ENCODE measurements at places on chromosomes 16 and 17.

DNA sequence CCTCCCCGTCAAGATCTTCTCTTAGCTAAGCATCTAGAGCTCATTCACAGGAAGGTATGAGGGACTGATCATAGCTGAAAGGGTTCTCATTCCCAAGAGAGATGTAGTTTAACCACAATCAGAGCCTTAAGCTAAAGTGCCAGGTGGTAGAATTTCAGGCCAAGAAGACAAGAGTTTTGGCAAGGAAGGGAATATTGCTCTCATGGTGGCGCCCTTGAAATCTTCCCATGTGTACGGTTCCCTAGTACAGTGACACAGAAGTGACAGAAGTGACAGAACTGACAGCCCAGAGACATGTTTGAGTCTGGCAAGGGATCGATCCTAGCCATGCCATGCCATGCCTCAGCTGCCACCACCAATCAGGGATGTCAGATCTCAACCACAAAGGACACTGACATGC is 2.5 kb downstream of the GRIN2C start:
- DNase-seq = no peak

DNA sequence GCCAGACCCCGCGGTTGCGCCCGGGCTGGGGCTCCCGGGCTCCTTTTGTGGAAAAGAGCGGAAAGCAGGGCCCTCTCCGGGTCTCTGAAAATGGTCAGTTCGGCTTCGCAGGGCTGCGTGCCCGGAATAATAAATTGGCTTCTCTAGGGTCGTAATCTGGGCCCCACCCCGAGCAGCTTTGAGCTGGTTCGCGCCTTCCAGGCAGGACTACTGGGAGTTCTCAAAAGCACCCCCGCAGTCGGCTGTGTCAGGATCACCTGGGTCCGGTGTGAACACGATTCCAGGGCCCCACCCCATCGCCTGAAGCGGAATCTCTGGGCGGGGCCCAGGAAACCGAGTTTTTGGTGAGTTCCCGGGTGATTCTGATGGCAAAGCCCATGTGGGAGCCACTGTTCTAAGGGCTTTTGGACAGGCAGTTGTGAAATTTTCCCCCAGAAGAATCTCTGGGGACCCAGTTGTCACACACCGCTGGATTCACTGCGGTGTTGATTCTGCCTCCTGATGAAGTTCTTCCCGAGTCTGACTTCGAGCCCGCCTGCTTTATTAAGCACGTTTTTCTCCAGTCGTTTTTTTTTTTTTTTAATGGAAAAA is 77.0 kb downstream of the MRC2 start:
- no peak for DNase-seq

DNA sequence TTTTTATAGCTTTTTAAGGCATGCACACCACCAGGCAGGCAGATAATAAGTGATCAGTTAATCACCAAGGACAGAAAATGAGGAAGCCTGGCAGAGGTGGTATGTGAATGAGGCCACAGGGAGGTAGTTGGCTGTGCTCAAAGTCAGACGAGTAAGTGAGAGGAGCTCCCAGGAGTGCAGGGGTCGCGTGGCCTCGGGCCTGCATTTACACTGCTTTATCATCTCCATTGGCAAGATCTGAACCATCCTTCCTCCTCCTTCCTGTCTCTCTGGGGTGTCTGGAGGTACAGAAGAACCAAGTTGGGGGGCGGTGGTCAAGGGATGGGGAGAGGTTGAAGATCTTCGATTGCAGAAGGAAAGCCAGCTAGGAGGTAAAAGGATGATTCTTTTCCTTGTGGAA is 320.1 kb downstream of the SOX9 start:
- no peak for DNase-seq

DNA sequence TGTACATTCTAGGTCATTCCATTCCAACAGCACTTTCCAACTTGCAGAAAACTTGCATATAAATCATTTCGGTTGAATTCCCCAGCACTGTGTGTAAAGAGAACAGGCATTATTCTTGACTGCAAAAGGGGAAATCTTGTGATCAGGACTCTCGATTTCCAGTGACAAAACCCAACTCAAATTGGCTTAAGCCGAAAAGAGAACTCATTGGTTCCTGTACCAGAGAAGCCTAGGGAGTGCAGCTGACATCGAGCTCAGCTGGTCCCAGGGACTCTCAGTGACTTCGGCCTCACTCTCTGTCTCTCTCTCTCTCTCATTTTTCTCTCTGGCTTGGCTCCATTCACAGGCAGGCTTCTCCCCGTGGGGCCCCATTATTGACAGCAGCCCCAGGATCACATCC is 30.7 kb downstream of the CD300LF start:
- DNase-seq = no peak

GRCh38 chr16:1002399-1003166 is 21.0 kb downstream of the SOX8 start:
- DNase-seq = peak; percentile 75

DNA sequence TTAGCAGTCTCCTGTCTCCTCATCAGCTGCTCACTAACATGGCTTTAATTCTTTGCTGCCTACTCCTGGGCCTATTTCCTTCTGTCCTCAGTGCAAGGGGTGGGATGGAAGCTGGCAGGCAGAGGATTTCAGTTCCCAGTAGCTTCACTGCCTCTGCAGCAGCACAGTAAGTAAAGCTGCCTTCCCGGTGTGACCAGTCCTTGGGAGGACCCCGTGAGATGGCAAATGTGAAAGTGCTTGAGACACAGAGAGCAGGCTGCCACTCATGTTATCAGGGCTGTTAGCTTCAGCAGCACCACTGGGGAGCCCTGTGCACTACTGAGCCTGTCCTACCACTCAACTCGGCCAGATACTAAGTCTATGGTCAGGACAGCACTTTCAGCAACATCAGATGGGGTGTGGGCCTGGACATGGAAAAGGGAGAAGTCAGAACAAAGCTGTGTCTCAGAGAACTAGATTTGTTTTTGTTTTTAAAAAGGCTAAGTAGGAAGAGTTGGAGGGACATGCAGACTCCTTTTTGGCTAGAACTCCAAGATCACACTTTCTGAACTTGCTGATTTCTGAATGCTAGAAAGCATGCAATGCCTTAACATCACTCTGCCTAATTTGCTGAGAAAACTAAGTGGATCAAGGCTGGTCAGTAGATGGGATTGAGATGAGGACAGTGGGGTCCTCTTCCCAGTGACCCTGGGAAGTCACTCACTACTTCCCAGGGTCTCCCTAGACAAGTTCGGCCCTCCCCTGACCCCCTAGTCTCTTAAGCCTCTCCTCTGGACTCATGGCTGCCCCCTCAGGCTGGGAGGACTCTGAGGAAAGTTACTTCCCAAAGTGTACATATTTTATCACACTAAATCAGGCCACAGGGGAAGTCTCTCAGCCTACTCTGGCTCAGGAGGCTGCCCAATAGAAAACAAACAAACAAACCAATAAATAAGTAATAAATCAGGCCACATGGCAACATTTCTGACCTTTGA is 1.1 kb downstream of the ACSF2 start:
- peak; percentile 44 for DNase-seq

DNA sequence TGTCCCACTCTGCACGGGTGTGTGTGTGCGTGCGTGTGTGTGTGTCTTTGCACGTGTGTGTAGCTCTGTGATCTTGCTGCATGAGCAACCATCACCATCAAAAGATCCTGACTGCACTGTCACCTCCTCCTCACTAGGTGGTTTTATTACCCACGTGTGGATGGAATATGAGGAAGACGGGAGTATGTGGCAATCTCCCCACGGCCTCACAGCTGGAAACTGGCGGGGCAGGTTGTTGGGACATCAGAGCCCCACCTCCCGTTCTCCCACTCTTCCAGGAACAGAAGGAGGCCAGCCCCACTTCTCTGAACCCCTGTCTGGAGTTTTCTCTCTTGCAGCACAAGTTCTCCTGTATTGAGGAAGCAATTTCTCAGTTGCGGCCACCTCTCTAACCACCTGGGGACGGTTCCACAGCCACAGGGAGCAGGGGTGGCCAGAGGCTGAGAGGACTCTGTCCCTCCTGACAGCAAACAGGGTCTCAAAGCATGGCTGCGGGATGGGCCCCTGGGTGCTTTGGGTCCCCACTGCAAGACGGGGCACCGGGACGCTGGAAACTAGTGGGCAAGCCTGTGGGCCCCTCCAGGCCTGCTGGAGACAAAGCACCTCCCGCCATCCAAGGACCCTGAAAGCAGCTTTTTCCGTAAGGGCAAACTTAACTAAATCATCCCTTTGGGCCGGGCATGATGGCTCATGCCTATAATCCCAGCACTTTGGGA is 27.9 kb upstream of the ATP2C2 start:
- DNase-seq = no peak

DNA sequence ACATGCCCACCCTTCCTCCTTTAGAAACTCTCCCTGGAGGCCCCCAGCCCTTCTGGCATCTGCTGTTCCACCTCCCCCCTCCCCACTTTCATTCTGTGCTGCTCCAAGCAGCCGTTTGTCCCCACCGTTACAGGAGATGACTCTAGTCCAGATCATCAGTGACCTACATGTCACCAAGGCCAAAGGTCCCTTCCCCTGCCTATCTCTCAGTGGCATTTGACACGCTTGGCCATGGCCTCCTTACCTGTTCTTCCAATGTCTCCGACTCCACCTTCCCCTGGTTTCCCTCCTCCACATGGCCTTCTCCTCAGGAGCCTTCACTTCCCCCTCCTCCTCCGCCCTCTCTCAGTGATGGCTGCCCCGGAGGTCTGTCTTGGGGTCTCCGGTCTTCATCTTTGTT is 9.4 kb downstream of the TMEM92 start:
- no peak for DNase-seq

GRCh38 chr16:49486400-49486799 is 112.8 kb downstream of the C16orf78 start:
- no peak for DNase-seq

All from activated CD4-positive, alpha-beta T cell treated with anti-CD3 and anti-CD28 coated beads, Interleukin-10, Interleukin-2, amounts not matched to agents 100 ng/mL and 50 ng/mL, durations not matched to agents 16 hours and 8 hours (primary cell).